ENCODE measurements at places on chromosomes 2 and 18. TPM values are rescaled to one million over a fixed set of nuclear protein-coding genes. Genes with fewer than 3 reads are reported as not detected.

GRCh38 chr2:46378616-46379015 lies 81.4 kb downstream of the EPAS1 start:
- no peak for DNase-seq

Gene DHRS9
- 0.14 TPM for total RNA-seq

GRCh38 chr18:66077066-66077465 lies 326.3 kb downstream of the CDH7 start:
- no peak for DNase-seq

- DNase-seq = no peak
Measured at GRCh38 chr2:144468823-144469595, 50.9 kb downstream of the ZEB2 start.

GRCh38 chr2:218387369-218388194 lies 5.5 kb downstream of the SLC11A1 start:
- DNase-seq = no peak

Gene IL18RAP
- not detected for total RNA-seq
